ENCODE measurements at places on chromosomes 13 and 19. TPM values are rescaled to one million over a fixed set of nuclear protein-coding genes. Genes with fewer than 3 reads are reported as not detected.

The ELF1 gene
- total RNA-seq, result 76.8 TPM

The CGB5 gene
- not detected for total RNA-seq

The URAD gene
- not detected for total RNA-seq

The S1PR4 gene
- total RNA-seq, result 64.3 TPM

The ZNF471 gene
- 1.1 TPM for total RNA-seq

The FXYD1 gene
- total RNA-seq, result not detected

The ZNF793 gene
- 4.1 TPM for total RNA-seq

The CEACAM3 gene
- total RNA-seq, result not detected
